ENCODE measurements at places on chromosomes 7 and 10.

DNA sequence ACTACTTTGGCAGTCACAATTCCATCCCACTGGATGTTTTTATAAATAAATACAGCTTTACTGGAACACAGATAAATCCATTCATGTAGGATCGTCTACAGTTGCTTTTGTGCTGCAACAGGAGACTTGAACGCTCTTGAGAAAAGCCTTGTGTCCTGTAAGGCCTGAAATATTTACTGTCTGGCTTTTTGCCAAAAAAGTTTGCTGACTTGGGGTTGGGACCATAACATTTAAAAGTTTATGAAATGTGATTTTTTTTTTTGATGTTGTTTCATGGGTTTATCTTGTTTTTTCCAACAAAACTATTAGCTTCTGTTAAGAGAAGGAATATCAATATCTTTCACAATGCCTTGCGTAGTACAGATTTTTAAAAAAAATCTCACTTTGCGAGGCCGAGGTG lies 71.1 kb upstream of the MINDY3 start:
- no peak overlapping the region for H3K27ac ChIP-seq
- peaks cover 19% of the 10 kb centered on the region for H3K27me3 ChIP-seq
- H3K36me3 ChIP-seq, result no peaks in the 10 kb centered on the region
- DNase-seq, result no peak
- no peaks in the 10 kb centered on the region for H3K4me1 ChIP-seq
- no peak overlapping the region for H3K4me3 ChIP-seq

GRCh38 chr10:86182150-86182549 lies 184.4 kb downstream of the GRID1 start:
- no peak for DNase-seq
- H3K27me3 ChIP-seq, result peaks cover 2% of the 10 kb centered on the region
- no peaks in the 10 kb centered on the region for H3K4me1 ChIP-seq
- H3K36me3 ChIP-seq, result no peaks in the 10 kb centered on the region
- H3K27ac ChIP-seq, result no peak overlapping the region

DNA sequence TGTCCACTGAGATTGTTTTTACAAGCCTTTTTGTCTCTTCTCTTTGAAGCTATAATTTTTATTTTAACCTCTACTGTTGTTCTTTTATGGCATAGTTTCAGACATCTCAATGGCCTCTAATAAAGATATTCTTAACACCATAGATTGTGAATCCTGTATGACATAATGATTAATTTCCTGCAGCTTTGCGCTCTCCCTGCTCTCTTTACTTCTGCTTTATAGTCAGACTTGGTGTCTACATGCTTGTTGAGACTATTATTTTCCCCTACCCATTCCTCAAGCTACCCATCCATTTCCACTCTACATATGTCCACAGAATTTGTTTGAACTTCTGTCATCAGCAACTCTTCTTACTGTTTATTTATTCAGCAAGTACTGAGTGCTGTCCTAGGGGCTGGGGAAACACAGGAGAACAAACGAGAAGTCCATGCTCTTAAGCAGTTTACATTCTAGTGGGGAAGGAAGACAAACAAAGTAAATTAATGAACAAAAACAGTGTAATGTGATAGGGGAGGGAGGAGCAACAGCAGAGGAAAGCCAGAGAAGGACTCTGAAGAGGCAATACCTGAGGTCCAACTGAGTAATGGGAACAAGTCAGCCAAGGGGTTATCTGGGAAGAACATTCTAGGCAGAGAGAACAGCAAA lies 110.1 kb downstream of the CDK14 start:
- no peaks in the 10 kb centered on the region for H3K36me3 ChIP-seq
- H3K4me3 ChIP-seq, result no peak overlapping the region
- no peaks in the 10 kb centered on the region for H3K4me1 ChIP-seq

DNA sequence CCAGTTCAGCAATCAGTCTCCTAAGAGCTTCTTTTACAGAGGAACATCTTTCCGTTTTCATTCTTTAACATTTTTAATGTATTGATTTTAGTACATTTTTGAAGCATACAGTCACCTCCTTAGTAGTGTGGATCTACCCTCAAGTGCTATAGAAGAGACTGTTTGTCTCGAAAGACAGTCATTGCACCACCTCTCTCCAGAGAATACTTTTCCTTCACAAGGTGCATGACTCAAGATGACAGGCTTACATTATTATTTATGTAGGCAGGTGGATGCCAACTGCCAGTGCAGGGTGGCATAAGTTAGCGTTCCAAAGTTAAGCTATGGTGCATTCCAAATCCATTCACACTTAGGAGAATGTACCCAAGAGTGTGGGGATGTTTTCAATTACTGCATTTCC lies 71.8 kb downstream of the ZEB1 start:
- no peaks in the 10 kb centered on the region for H3K27me3 ChIP-seq
- no peak overlapping the region for H3K4me3 ChIP-seq
- peaks cover 22% of the 10 kb centered on the region for H3K4me1 ChIP-seq
- H3K27ac ChIP-seq, result no peak overlapping the region
- H3K36me3 ChIP-seq, result peaks cover 27% of the 10 kb centered on the region
- DNase-seq, result no peak

GRCh38 chr7:30142710-30143109 lies 7.9 kb downstream of the MTURN start:
- no peak overlapping the region for H3K4me3 ChIP-seq
- H3K4me1 ChIP-seq, result no peaks in the 10 kb centered on the region
- no peak overlapping the region for H3K27ac ChIP-seq
- no peaks in the 10 kb centered on the region for H3K36me3 ChIP-seq

DNA sequence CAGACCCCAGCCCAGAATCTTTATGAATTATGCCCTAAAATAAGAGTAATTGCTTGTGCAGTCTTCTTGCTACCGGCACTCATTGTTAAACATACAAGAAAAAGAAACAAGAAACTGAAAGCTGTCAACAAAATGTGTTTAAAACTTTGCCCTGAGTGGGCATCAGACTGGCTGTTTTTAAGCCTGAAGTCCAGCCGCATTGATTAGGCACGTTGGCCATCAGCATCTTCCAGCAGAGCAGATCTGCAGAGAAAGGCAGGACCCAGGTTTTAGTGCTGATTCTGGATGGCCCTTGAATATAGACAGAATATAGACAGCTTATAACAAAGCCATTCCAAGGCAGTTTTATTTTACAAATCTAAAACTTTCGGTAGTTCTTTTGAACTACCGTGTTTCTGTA lies 102.8 kb downstream of the POLL start:
- peaks cover 5% of the 10 kb centered on the region for H3K36me3 ChIP-seq
- H3K27ac ChIP-seq, result no peak overlapping the region
- H3K4me3 ChIP-seq, result no peak overlapping the region
- no peak for DNase-seq
- no peaks in the 10 kb centered on the region for H3K27me3 ChIP-seq

DNA sequence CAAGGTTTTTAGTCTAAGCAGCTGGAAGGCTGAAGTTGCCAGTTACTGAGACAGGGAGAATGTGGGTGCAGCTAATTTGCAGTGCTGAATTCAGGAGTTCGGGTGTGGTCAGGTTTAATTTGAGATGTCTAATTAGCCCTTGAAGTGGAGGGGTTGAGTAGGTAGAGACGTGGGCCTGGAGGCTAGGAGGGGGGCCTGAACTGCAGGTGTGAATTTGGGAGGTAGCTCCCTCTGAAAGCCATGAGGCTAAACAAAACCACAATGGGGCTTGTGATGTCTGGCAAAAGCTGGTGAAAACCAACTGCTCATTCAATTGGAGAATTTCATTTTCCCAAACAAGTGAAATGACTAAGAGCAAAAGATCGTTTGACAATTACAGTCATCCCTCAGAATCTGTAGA lies 246.0 kb upstream of the NFE2L3 start:
- H3K27me3 ChIP-seq, result peaks cover 13% of the 10 kb centered on the region
- peaks cover 11% of the 10 kb centered on the region for H3K4me1 ChIP-seq
- no peaks in the 10 kb centered on the region for H3K36me3 ChIP-seq
- DNase-seq, result no peak
- no peak overlapping the region for H3K4me3 ChIP-seq
- no peak overlapping the region for H3K27ac ChIP-seq

- no peaks in the 10 kb centered on the region for H3K27me3 ChIP-seq
- H3K4me3 ChIP-seq, result no peak overlapping the region
- peaks cover 8% of the 10 kb centered on the region for H3K4me1 ChIP-seq
- H3K27ac ChIP-seq, result no peak overlapping the region
- H3K36me3 ChIP-seq, result no peaks in the 10 kb centered on the region
Observed at GRCh38 chr7:66877577-66878300, 43.3 kb upstream of the TMEM248 start.

DNA sequence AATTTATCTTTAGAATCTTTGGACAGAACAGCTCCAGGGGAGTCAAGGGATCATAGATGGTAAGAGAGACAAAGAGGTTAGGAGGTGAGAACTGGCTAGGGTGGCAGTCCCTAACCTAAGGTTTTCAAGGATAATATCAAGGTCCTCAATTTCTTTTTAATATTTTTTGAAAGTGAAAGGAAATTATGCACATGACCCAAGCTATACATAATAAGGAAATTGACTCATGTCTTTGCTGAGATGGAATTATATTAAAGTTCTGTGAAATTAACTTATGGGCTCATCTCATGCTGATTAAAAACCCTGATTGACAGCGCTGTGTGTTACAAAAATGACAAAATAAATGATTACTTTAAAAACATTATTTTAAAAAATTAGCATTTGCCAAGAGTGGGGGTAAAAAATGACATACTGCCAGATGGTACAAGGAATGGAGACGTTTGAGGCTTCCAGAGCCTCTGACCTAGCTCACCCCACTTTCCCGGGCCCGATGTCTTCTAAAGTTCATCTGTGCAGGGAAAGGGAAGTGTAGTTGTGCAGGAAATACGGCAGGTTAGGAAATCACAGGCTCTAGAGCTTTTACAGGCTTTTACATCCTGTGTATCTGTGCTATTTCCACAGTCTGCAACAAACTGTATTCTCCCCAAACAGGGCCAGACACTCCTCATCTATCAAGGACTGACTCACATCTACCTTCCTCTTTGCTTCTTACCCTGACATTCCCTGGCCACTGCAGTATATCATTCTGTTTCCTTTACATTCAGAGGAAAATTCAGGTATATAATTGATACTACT lies 185.6 kb upstream of the PRSS58 start:
- H3K36me3 ChIP-seq, result no peaks in the 10 kb centered on the region
- H3K4me3 ChIP-seq, result no peak overlapping the region
- no peak for DNase-seq
- H3K4me1 ChIP-seq, result peaks cover 41% of the 10 kb centered on the region

GRCh38 chr7:76426246-76426645 lies 1.5 kb downstream of the ZP3 start:
- H3K4me3 ChIP-seq, result no peak overlapping the region
- no peak overlapping the region for H3K27ac ChIP-seq
- no peak for DNase-seq
- H3K27me3 ChIP-seq, result no peaks in the 10 kb centered on the region

DNA sequence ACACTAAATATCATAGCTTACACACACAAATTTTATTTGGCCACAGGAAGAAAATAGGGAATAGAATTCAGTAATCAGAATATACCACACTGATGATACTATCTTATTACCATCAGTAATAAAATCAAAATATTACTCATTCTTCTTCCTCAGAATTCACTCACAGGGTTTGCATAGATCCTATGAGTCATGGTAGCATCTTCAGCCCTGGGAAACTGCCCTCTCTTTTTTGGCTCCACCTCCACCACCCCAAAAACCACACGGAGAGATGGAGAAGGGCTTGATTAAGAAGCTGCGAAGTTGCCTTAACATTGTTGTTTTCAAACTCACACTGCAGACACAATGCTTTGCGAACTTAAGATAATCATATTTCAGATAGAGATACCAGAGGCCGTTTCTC lies 154.1 kb upstream of the AHR start:
- peak overlapping the region; percentile 43 for H3K4me3 ChIP-seq
- peak; percentile 83 for DNase-seq
- peaks cover 2% of the 10 kb centered on the region for H3K27me3 ChIP-seq
- peaks cover 46% of the 10 kb centered on the region for H3K4me1 ChIP-seq
- H3K27ac ChIP-seq, result peak overlapping the region; percentile 53

GRCh38 chr7:68414631-68415425 lies 1183.4 kb upstream of the AUTS2 start:
- H3K36me3 ChIP-seq, result no peaks in the 10 kb centered on the region
- H3K27me3 ChIP-seq, result no peaks in the 10 kb centered on the region
- DNase-seq, result no peak
- H3K27ac ChIP-seq, result no peak overlapping the region

- no peak for DNase-seq
- no peaks in the 10 kb centered on the region for H3K36me3 ChIP-seq
- H3K27me3 ChIP-seq, result peaks cover 3% of the 10 kb centered on the region
Observed at GRCh38 chr10:1183701-1184100, 127.5 kb downstream of the WDR37 start.

DNA sequence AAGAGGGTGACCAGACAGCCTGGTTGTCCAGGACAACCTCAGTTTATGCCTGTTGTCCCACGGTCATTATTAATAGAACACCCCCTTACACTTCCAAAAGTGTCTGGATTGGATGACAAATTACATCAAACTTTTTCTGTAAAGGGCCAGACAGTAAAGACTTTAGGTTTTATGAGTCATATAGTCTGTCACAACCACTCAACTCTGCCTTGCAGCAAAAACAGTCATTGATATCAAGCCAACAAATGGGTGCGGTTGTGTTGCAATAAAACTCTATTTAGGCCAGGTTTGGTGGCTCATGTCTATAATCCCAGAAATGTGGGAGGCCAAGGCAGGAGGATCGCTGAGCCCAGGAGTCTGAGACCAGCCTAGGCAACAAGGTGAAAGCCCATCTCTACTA lies 66.7 kb upstream of the ATP6V0A4 start:
- peaks cover 21% of the 10 kb centered on the region for H3K4me1 ChIP-seq
- no peak overlapping the region for H3K4me3 ChIP-seq
- H3K36me3 ChIP-seq, result no peaks in the 10 kb centered on the region
- peak overlapping the region; percentile 57 for H3K27ac ChIP-seq
- peaks cover 3% of the 10 kb centered on the region for H3K27me3 ChIP-seq

DNA sequence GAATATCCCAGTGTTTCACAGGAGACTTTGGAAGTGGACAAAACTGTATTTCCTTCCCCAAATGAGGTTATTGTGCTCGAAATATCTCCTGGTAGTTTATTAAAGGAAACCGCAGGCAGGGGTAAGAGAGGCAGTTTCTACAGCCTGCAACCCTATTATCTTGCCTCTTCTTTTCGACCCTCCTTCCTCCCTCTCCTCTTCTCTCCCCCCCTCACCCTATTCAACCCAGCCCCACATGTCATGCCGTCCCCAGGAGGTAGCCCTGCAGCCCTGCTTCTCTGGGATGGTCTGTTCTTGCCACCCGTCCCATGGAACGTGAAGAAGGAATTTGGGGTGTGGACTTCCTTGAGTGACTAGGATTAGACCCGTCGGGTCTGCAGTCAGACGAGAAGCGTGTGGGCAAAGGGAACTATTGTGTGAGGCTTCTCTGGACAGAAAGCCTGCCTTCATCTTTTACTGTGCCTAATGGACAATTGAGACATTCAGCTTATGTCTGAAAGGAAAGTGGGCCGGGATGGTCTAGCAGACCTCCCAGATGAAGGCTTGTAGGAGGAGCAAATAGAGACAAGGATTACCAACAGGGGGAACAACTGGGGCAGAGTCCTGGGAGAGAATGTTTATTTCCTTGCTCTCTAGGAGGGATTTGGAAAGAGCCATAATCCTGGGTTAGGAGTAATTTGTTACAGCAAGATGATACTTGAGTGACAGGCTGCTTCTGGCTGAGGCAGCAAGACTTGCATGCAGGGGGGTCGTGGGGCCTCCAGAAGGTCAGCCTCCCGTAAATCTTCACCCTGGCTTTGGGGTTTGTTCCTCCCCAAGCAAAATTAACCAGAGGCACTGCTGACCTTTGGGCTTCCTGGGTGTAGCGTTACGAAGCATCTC lies 77.8 kb downstream of the TCF7L2 start:
- H3K27ac ChIP-seq, result no peak overlapping the region
- no peak overlapping the region for H3K4me3 ChIP-seq
- peaks cover 18% of the 10 kb centered on the region for H3K27me3 ChIP-seq
- H3K4me1 ChIP-seq, result no peaks in the 10 kb centered on the region
- no peak for DNase-seq
- peaks cover 1% of the 10 kb centered on the region for H3K36me3 ChIP-seq

Data from activated CD4-positive, alpha-beta memory T cell treated with anti-CD3 and anti-CD28 coated beads for 36 hours (primary cell).